ENCODE measurements at places on chromosomes 2 and 18.

- no peak for DNase-seq
These were observed 21.0 kb downstream of the SLC25A52 start for GRCh38 chr18:31739651-31740050.

DNA sequence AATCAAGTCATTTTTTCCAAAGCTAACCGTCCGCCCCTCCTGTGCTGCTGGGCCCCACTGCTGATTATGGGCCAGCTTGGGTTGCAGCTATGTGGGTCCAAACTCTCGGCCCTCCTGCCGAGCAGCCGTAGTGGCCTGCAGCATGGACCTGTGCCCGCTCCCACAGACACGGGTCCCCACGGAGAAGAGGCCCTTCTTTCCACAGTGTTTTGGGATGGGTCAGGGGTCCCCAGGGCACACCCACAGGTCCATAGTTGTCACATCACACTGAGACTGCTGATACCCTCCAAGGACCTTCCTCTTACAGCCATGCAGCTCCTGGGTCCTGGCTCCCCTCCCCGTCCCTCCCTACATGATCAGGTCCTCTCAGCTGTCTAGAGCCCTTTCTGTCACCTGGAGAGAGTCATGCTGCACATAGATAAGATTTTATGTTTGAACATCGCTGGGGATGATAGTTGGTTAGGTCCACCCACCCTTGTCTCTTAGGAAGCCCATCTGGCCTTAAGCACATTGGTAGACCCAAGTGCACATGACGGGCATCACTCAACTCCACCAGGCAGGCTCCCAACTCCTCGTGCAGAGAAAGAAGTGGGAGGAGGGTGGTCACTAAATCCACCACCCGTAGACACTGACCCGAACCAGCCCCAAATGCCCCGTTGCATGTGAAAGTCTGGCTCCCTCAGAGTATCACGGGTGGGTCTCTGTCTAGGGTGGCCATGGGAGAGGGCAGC, 17.5 kb downstream of the GPR55 start:
- no peak for DNase-seq

DNA sequence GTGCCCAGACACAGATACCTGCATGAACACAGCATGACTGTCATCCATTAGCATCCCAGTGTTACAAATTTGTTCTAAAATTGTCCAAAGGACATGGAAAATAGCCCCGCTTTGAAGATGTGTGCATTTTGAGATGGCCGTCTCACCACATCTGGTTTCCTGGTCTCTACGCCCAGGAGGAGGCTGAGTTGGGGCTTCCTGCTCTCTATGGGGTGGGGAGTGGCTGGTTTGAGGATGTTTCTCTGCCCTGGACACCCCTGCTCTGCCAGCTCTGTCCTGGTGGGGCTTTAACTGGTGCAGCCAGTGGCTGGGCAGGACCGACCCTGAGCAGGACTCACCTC, 74.6 kb upstream of the SMAD7 start:
- DNase-seq: no peak

DNA sequence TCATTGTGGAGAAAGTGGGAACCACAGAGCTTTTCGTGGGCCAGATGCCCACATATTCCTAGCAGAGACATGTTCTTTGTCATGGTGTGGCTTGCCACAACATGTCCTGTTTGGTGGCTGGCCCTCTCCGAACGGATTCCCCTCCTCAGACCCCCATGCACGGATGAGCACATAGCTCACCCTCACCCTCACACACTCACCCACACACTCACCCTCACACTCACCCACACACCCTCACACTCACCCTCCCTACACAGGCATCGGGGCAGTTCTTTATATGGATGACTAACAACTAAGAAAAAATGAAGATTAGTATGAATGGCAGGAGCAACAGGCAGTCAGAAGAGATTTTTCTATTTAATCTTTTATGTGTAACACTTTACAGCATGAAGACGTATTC, 149.9 kb downstream of the ZNF236 start:
- DNase-seq: no peak

- DNase-seq: peak; percentile 30
These were observed 31.5 kb upstream of the NFE2L2 start for GRCh38 chr2:177296040-177296439.

DNA sequence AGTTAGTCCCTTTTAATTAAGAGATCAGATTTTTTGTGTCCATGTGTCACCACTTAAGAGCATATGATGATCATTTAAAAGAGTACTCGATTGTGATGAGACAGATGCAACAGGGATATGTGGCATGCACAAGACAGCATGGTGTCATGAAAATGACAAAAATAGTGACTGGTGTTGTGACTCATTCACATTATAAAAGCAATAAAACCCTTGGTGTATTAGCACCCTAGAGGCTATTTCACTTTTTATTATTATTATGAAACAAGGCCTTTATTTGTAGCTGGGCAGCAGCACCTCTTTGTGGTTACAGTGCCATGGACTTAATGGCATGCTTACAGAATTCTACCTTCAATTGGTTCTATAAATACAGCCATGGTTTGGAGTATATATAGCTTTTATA, 1296.0 kb upstream of the ZEB2 start:
- no peak for DNase-seq

DNA sequence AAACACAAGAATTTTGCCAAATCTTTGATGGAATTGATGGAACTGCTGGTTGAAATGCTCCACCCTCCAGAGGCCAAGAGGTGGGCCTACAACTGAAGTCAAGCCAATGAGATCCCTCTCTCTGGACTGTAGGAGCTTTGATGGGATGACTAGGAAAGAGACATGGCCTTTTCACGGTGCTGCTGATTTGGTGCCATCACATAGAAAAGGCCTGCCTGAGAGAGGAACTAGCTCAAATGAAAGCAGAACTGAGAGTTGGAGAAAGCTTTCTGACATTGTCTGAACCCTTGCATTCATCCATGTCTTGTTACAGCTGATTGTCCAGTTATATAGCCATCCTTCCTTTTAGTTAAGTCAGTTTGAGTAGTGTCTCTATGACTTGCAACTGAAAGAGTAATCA, 283.8 kb upstream of the LYPD1 start:
- no peak for DNase-seq

- no peak for DNase-seq
These were observed 70.5 kb upstream of the TFCP2L1 start for GRCh38 chr2:121355488-121355887.

DNA sequence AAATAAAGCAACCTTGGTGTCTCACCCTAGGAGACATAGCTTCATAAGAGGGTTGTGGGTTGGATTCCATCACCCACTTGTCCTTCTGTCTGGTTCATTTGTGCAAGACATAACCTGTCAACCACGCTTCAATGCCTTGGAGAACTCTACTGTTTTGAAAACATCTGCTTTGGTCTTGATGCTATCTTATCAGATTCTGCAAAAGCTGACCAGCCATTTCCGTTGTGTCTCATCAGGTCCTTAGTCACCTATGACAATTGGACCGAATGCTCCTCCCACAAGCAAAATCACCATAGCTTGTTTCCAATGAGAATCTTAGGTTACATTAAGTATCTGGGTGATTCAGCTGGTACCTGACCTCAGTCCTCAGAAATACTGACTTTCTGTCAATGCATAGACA, 35.4 kb downstream of the STAT4 start:
- no peak for DNase-seq

DNA sequence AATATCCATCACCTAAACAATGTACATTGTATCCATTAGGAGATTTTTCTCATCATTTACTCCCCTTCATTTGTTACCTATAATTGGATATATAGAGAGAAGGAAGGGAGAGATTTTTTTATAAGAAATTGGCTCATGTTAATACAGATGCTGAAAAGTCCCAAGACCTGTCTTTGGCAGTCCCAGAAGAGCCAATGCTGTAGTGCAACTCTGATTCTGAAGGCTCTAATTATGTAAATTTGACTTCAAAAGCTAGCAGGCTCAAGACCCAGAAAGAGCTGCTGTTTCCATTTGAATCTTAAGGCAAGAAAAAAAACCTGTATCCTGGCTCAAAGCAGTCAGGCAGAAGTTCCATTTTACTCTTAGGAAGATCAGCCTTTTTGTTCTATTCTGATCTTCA, 1245.5 kb upstream of the FAM98A start:
- no peak for DNase-seq

DNA sequence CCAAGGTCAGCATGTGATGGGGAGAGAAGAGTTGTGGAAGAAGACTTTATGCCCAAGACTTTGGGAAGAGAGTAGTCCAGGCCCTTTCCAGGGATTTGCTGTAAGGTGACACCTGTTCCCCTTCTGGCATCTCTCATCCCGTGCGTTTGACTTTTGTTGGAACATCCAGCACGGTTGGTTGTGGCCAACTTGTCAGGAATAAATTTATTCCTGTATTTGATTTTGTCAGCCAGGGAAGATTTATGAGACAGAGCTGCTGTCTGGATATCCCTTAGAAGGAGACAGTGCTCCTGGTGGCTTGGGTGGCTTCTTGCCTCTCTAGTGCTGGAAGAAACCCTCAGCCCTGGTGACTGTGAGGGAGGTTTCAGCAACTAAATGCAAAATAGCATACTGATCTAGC, 121.5 kb downstream of the PTPRM start:
- no peak for DNase-seq

DNA sequence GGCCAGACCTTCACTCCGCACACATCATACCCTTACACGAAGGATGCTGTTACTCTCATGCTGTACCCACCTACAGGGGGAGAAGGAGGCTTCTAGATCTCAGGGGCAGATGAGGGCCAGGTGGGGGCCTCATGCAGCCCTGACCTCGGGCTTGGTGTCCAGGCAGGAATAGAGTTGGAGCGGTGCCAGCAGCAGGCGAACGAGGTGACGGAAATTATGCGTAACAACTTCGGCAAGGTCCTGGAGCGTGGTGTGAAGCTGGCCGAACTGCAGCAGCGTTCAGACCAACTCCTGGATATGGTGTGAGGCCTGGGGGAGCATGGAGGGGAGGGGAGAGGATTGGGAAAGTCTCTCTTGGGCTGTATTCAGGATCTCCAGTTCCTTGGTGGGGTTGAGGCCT, 4.0 kb upstream of the RNF181 start:
- no peak for DNase-seq

GRCh38 chr2:20064841-20065240, 13.4 kb upstream of the LAPTM4A start:
- no peak for DNase-seq

DNA sequence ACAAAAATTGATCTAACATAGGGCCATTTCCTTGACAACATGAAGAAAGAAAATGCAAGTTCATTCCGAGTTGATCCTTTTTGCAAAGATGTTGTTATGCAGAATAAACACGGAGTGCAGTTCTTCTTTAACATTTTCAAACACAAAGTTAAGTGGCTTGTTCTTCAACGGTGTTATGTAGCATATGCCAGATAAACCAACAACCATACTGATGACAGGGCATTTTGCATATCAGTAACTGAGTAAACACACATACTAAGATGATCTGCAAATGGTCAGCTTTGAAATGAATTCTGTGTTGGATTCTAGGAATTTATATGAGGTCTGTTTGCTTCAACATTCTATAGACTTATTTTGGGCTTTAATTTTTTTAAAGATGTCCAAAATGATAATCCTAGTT, 266.4 kb downstream of the GPD2 start:
- no peak for DNase-seq

GRCh38 chr18:58158008-58158407, 114.0 kb downstream of the NEDD4L start:
- no peak for DNase-seq

GRCh38 chr2:120559401-120559800, 176.3 kb upstream of the GLI2 start:
- DNase-seq: no peak

All from AML-193 (cell line).